ENCODE measurements at places on chromosomes 4 and X.

DNA sequence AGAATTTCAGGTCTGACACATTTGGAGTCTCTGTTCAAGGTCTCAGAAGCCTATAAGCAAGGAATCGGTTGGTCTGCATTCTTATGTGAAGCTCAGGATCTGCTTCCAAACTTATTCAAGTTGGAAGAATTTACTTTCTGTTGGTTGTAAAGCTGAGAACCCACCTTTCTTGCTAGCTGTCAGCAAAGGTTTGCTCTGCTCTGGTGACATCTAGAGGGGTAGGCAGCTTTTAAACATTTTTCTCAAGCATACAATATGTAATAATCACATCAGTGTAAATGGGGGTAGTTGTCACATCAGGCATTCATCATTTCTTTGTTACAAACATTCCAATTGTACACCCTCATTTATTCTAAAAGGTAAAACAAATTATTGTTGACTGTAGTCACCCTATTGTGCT, 935.2 kb downstream of the TRAM1L1 start:
- no peak overlapping the region for H3K4me3 ChIP-seq
- no peaks in the 10 kb centered on the region for H3K27me3 ChIP-seq
- H3K27ac ChIP-seq = no peak overlapping the region

GRCh38 chr4:165971933-165972332, 98.9 kb downstream of the TLL1 start:
- no peak for DNase-seq
- no peak overlapping the region for H3K27ac ChIP-seq
- H3K36me3 ChIP-seq = no peaks in the 10 kb centered on the region
- no peak overlapping the region for H3K4me3 ChIP-seq

DNA sequence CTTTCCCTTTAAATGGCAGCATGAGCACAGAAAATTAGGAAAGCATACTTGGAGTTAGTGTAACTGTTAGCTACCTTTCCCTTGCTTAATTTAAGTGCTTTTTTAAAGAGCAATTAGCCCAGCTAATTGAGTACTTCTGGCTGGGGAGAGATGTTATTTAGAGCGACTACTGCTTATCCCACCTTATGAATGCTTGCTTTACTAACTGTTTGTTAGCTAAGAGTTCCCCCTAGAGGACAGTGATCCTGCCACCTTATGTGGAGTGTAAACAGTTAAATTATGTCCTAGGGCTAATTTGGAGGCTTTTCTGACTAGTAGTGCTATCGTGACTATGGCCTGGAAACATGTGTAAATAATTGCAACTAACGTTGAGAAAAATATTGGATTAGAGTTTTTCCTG, 909.4 kb downstream of the FSTL5 start:
- no peak for DNase-seq
- no peak overlapping the region for H3K27ac ChIP-seq
- peaks cover 6% of the 10 kb centered on the region for H3K36me3 ChIP-seq
- no peaks in the 10 kb centered on the region for H3K4me1 ChIP-seq
- no peak overlapping the region for H3K4me3 ChIP-seq

DNA sequence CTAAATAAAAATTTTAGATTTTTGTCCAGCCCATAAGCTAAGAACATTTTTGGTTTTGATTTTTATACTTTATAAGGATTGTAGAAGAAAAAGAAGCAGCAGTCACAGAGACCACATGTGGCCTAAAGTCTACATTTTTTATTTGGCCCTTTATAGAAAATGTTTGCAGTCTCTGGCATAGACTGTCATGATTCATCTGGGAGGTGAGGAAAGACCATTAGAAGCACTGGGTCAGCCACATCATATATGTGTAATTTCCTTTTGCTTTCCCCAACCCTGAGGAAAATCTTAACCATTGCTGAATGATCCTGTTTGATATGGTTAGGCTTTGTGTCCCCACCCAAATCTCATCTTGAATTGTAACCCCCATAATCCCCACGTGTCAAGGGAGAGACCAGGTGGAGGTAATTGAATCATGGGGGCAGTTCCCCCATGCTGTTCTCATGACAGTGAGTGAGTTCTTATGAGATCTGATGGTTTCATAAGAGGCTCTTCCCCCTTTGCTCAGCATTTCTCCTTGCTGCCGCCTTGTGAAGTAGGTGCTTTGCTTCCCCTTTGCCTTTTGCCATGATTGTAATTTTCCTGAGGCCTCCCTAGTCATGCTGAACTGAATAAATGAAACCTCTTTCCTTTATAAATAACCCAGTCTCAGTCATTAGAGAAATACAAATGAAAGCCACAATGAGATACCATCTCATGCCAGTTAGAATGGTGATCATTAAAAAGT, 12.1 kb upstream of the COPS4 start:
- DNase-seq = no peak
- peaks cover 8% of the 10 kb centered on the region for H3K27me3 ChIP-seq
- no peaks in the 10 kb centered on the region for H3K36me3 ChIP-seq

DNA sequence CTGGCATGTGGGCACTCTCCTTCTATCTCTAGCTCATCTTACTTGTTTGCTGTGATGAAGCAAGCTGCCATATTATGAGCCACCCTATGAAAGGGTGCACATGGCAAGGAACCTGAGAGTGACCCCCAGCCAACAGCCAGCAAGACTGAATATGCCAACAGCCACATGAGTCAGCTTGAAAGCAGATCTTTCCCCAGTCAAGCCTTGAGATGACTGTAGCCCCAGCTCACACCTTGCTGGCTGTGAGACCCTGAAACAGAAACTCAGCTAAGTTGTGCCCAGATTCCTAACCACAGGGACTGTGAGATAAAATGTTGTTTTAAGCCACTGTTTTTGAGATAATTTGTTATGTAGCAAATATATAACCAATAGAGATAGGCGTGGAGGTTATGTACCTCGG, 36.2 kb downstream of the KDM5C start:
- no peaks in the 10 kb centered on the region for H3K27me3 ChIP-seq
- no peak overlapping the region for H3K4me3 ChIP-seq
- no peak overlapping the region for H3K27ac ChIP-seq

- H3K4me3 ChIP-seq = no peak overlapping the region
- no peaks in the 10 kb centered on the region for H3K36me3 ChIP-seq
- H3K27ac ChIP-seq = peak overlapping the region; percentile 73
- peaks cover 16% of the 10 kb centered on the region for H3K4me1 ChIP-seq
- no peak for DNase-seq
Observed at GRCh38 chr4:26218677-26219605, 101.9 kb upstream of the RBPJ start.

GRCh38 chr4:171993247-171993646, 180.0 kb downstream of the GALNTL6 start:
- DNase-seq = no peak
- H3K4me3 ChIP-seq = no peak overlapping the region
- H3K36me3 ChIP-seq = no peaks in the 10 kb centered on the region
- no peaks in the 10 kb centered on the region for H3K4me1 ChIP-seq
- no peaks in the 10 kb centered on the region for H3K27me3 ChIP-seq
- H3K27ac ChIP-seq = no peak overlapping the region

DNA sequence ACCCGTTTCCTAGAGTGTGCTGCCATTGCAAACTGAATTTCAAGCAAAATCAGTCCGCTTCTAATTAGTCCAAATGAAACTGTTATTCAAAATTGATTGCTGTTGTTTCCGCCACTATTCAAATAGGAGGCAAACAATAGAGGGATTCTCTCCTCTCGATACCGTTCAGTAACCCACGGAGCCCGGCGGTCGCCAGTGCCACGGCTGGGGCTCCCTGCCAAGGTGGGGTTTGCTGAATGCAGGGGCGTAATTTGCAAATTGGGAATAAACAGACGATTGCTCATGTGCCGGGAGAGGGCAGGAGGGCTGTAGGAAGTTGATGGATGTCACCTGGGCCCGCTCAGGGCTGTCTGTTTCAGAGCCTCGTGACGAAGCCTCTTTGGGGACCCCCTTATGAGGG, 8.8 kb downstream of the ADRA2C start:
- no peak for DNase-seq
- H3K27me3 ChIP-seq = peaks cover 34% of the 10 kb centered on the region
- no peak overlapping the region for H3K27ac ChIP-seq
- H3K4me1 ChIP-seq = peaks cover 7% of the 10 kb centered on the region
- H3K4me3 ChIP-seq = no peak overlapping the region
- H3K36me3 ChIP-seq = no peaks in the 10 kb centered on the region

DNA sequence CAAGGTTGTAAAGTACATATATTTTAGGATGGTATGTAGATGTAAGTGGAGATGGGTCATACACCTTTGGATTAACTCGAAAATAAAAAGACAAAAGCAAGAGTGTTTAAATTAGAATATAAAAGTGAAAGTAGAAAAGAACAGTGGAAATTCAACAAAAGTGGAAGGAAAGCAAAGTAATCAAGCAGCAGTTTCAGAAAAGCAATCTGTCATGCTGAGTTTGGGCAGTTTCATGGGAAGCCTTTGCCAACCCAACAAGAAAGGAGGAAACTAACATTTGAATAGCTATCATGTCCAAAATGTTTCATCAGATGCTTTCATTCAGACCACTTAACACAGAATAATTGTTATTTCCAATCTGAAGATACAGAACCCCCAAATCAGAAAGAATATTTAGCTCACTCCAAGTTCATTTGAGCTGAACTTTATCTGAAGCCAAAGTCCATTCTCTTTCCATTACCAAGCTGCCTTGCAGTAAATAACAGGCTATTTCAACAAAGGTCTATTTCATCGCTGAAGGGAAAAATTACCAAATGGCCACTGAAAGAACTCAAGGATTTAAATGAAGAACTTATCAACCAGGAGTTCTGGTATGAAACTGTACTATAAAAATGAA, 1.8 kb upstream of the EXOSC9 start:
- peaks cover 21% of the 10 kb centered on the region for H3K4me1 ChIP-seq
- H3K27me3 ChIP-seq = peaks cover 20% of the 10 kb centered on the region

DNA sequence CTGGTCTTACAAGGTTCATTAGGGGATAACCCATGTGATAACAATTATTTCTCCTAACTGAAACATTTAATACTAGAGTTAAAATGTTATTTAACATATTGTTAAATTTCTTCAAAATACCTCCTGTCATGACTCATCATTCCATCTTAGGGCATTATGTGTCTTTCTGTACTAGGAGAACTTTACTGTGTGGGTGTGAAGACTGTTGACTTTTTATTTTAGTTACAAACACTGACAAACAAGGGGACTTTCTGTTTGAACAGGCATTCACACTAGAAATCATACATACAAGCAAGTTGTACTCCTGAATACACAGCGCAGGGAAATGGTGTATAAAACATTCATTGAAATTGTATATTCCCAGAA, 175.9 kb downstream of the FBXW7 start:
- H3K4me3 ChIP-seq = no peak overlapping the region
- no peak for DNase-seq
- H3K27me3 ChIP-seq = no peaks in the 10 kb centered on the region
- no peak overlapping the region for H3K27ac ChIP-seq
- H3K4me1 ChIP-seq = no peaks in the 10 kb centered on the region

GRCh38 chrX:153578200-153578835, 20.6 kb downstream of the CCNQ start:
- H3K27ac ChIP-seq = no peak overlapping the region
- H3K36me3 ChIP-seq = no peaks in the 10 kb centered on the region
- peaks cover 19% of the 10 kb centered on the region for H3K4me1 ChIP-seq
- DNase-seq = no peak
- H3K4me3 ChIP-seq = no peak overlapping the region

GRCh38 chr4:7781993-7782392, 157.7 kb downstream of the AFAP1 start:
- DNase-seq = no peak
- H3K27me3 ChIP-seq = no peaks in the 10 kb centered on the region

GRCh38 chrX:7158468-7158990, 10.6 kb upstream of the PUDP start:
- H3K4me3 ChIP-seq = no peak overlapping the region
- no peak overlapping the region for H3K27ac ChIP-seq
- peaks cover 24% of the 10 kb centered on the region for H3K4me1 ChIP-seq

DNA sequence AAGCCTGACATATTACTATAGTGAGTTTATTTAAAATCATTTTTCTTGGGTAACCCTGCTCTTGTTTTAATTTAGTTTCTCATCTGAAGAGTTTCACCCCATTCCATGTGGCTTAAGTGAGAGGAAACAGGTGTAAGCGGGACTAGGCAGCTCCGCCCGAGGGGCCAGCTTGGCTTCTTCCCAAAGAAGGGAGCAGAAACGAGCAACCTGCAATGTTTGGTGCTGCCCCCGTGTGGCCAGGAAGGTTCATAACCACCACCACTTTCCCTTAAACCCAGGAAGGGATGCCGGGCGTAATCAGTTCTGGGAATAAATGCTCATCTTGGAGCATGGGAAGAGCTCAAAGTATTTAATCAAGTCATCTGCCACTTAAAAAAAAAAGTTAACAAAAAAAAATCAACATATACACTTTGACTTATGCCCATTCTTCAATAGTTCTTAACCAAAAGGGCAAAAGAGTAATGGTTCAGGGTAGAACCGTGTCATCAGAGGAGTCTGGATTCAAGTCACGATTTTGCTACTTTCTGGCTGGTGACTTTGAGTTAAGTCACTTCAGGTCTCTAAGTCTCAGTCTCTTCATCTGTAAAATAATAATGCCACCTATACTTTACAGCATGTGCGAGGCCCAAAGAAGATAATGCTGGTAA, 147.9 kb downstream of the NSUN7 start:
- peaks cover 5% of the 10 kb centered on the region for H3K4me1 ChIP-seq
- H3K4me3 ChIP-seq = peak overlapping the region; percentile 72
- peak overlapping the region; percentile 55 for H3K27ac ChIP-seq
- H3K27me3 ChIP-seq = no peaks in the 10 kb centered on the region

DNA sequence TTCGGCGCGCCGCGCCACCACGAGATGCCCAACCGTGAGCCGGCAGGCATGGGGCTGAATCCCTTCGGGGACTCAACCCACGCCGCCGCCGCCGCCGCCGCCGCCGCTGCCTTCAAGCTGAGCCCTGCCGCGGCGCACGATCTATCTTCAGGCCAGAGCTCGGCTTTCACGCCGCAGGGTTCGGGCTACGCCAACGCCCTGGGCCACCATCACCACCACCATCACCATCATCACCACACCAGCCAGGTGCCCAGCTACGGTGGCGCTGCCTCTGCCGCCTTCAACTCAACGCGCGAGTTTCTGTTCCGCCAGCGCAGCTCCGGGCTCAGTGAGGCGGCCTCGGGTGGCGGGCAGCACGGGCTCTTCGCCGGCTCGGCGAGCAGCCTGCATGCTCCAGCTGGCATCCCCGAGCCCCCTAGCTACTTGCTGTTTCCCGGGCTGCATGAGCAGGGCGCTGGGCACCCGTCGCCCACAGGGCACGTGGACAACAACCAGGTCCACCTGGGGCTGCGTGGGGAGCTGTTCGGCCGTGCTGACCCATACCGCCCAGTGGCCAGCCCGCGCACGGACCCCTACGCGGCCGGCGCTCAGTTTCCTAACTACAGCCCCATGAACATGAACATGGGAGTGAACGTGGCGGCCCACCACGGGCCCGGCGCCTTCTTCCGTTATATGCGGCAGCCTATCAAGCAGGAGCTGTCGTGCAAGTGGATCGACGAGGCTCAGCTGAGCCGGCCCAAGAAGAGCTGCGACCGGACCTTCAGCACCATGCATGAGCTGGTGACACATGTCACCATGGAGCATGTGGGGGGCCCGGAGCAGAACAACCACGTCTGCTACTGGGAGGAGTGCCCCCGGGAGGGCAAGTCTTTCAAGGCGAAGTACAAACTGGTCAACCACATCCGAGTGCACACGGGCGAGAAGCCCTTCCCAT, 1.1 kb downstream of the ZIC3 start:
- H3K4me1 ChIP-seq = no peaks in the 10 kb centered on the region
- H3K27me3 ChIP-seq = peaks cover 88% of the 10 kb centered on the region
- H3K36me3 ChIP-seq = peaks cover 5% of the 10 kb centered on the region
- no peak for DNase-seq
